Neuronal stem cell (in vitro differentiated cells): ENCODE measurements at places on chromosomes 12 and 14.

- no peak for DNase-seq
Observed at GRCh38 chr14:34254571-34254970, 207.5 kb downstream of the SPTSSA start.

GRCh38 chr12:80068173-80068572, 31.2 kb upstream of the OTOGL start:
- DNase-seq, result no peak

DNA sequence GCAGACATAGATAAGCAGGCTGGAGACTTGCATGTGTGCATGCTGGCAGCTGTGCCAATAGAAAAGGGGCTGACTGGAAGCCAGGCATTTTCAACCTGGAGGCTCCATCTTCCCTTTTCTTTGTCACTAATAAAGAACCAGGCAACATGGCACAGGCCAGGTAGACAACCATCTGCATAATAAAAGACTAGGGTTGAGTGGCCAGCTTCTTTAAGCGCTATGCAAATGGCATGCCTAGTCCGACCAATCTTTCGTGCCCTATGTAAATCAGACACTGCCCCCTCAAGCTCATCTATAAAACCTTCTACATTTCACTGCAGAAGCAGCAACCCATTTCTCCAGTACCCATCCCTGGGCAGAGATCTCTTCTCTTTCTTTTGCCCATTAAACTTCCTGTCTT, 4.6 kb upstream of the KLRC1 start:
- DNase-seq, result no peak

GRCh38 chr12:52125476-52125900, 46.0 kb downstream of the SMIM41 start:
- DNase-seq, result no peak

GRCh38 chr12:119870457-119870856, 6.7 kb downstream of the CIT start:
- DNase-seq, result no peak

- DNase-seq, result no peak
Observed at GRCh38 chr14:71206766-71207371, 299.6 kb downstream of the PCNX1 start.

- no peak for DNase-seq
Observed at GRCh38 chr14:94476023-94476422, at the start of gene SERPINA9. SERPINA9 (minus strand) TSS chr14:94476197; CDS start chr14:94469840, 6,357 bp downstream.

- DNase-seq, result no peak
Observed at GRCh38 chr12:90100579-90100978, 391.9 kb upstream of the ATP2B1 start.

DNA sequence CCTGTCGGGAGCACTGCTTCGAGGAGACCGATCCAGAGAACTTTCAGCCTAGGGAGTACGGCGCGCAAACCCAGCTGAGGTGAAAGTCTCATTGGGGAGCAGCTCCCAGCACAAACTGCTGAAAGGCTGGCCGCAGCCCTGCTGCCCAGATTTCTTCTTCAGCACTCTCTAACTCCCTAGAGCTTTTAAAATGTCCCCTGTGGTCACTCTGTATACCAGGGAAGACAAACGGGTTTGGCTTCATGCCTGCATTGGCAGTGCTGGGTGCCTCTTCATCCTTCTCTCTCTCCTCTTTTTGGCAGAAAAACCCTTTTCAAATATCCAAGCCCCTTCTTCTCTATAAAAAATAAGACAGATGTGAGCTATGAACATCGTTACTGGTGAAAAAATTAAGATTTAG, 34.9 kb downstream of the BBS10 start:
- no peak for DNase-seq

DNA sequence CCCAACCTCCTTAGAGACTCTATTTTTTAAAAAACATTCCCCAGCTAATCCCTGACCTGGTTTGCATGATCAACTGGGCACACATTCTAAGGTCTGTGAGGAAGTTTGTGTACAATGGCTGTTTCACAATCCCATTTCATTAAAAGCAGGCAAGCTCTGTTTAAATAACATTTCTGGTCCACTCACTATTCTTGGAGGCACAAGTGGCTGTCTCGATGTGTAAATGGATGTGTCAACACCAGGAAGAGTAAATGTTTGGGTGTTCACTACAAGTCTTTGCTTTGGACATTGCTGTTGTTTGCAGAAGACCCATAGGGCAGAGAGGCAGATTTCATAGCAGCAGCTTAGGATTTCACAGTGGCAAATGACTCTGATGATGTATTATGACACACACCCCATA, 98.3 kb downstream of the PDZRN4 start:
- no peak for DNase-seq

DNA sequence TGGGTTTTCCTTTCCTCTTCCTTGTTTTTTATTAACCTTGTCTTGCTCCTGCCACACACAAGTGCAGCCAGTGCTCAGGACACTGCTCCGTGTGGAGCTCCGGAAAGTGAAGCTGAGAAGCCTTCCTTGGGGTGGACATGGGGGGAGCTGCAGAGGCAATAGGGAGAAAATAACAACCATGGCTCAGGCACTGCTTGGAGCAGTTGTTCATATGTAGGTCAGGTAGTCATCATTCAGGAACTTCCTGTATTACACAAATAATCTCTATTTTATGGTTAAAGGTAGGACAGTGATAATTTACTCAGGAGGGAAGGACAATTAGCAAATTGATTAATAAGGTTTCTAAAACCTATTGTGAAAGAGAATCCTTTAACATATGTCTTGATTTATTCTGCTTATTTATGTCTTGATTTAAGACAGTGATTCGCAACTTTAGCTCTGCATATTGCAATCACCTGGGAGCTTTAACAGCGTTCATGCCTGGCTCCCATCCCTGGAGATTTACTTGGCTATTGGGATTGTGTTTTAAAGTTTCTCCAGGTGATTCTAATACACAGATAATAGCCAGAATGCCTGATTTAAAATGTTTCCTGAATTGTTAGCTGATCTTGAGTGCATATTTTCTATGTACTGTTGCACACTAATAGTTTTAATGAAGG, 92.1 kb downstream of the ETV6 start:
- DNase-seq, result no peak

DNA sequence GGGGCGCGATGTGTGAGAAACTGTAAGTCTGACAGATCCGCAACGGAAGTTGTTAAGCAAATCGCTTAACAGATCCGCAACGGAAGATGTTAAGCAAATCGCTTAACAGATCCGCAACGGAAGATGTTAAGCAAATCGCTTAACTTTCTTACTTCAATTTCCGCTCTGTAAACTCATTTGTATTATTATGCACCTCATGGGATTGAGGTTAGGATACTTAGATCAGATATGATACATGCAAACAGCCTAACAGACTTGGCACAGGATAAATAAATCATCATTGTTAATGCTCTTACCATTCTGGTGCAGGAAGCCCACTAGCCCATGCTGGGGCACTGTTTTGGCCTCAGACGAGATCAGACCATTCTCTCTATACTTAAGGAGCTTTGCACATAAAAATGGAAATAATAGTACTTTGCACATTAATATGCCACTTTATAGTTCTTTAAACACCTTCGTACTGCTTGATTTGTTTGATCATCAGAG, 399 bp downstream of the NCAPD2 start:
- no peak for DNase-seq

- no peak for DNase-seq
Observed at GRCh38 chr14:63039866-63040265, 5.4 kb downstream of the KCNH5 start.

GRCh38 chr12:1803736-1804135, 16.6 kb upstream of the LRTM2 start:
- DNase-seq, result no peak

DNA sequence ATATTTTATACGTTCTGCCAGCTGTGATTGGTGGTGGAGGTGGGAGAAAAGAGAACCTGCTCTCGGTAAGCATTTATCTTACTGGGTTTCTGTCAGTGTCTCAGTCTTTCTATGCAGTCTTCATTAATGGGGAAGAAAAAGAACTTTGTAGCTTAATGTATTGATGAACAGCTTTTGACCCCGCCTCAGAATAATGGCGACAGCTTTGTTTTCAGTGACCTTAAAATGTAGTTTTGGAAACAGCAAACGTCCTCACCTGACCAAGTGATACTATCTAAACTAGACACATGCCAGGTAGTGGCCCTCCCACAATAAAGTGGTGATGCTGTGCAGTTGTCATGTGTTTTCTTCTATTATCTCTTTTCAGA, 1.4 kb downstream of the DACT1 start:
- DNase-seq, result no peak

DNA sequence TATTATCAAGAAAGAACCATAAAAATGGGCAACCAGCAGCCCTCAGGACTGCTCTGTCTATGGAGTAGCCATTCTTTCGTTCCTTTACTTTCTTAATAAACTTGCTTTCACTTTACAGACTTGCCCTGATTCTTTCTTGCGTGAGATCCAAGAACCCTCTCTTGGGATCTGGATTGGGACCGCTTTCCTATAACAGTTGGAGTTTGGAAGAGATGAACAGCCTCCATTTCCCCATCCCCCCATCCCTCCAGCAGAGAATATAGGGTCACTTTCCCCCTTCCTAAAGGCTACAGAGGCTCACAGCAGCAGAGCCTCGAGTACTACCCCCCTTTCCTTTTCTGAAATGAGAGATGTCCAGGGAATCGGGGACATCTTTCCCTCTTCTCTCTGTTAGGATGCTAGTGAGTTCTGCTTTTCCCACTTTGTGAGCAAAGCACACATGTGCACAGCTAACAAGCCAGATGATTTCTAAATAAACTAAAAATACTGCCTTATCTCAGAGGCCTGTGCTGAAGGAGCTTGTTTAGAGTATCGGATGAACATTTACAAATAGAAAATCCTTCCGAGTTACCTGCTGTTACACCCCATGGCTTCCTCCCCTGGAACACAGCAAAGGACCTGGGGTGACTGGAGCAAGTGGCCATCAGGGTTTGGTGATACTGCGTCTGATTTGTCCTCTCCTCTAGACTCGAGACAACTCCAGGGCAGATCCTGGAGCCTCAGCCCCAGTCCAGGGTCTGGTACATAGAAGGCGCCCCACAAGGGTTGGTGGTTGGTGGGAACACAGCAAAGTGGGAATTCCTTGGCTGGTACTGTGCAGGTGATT, 144.2 kb downstream of the SLC38A6 start:
- DNase-seq, result no peak

GRCh38 chr12:56257491-56258067, 605 bp downstream of the ANKRD52 start:
- DNase-seq, result peak; percentile 41

GRCh38 chr12:114919479-114919878, 235.5 kb upstream of the TBX3 start:
- DNase-seq, result no peak

DNA sequence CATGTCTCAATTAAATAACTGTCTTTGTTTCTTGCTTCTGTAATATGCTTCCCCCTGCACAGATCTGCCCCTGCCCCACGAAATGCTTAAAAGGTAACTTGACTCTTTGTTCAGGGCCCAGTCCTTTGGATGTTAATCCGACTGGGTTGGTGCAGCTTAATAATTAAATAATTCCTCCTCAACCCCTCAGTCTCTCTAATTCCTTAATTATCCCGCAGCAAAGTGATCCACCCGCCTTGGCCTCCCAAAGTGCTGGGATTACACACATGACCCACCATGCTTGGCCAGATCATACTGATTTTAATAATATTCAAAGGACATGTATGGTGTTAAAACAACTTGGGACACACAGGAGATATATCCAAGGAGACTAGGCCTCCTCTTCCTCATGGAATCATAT, 18.2 kb upstream of the ANAPC7 start:
- DNase-seq, result no peak

GRCh38 chr14:100076133-100076532, 10.9 kb downstream of the EVL start:
- no peak for DNase-seq

GRCh38 chr12:54349679-54350078, 14.6 kb downstream of the GPR84 start:
- no peak for DNase-seq

- DNase-seq, result no peak
Observed at GRCh38 chr14:91154851-91155625, 41.2 kb downstream of the DGLUCY start.

GRCh38 chr12:119592232-119592631, 1.3 kb upstream of the TMEM233 start:
- no peak for DNase-seq

DNA sequence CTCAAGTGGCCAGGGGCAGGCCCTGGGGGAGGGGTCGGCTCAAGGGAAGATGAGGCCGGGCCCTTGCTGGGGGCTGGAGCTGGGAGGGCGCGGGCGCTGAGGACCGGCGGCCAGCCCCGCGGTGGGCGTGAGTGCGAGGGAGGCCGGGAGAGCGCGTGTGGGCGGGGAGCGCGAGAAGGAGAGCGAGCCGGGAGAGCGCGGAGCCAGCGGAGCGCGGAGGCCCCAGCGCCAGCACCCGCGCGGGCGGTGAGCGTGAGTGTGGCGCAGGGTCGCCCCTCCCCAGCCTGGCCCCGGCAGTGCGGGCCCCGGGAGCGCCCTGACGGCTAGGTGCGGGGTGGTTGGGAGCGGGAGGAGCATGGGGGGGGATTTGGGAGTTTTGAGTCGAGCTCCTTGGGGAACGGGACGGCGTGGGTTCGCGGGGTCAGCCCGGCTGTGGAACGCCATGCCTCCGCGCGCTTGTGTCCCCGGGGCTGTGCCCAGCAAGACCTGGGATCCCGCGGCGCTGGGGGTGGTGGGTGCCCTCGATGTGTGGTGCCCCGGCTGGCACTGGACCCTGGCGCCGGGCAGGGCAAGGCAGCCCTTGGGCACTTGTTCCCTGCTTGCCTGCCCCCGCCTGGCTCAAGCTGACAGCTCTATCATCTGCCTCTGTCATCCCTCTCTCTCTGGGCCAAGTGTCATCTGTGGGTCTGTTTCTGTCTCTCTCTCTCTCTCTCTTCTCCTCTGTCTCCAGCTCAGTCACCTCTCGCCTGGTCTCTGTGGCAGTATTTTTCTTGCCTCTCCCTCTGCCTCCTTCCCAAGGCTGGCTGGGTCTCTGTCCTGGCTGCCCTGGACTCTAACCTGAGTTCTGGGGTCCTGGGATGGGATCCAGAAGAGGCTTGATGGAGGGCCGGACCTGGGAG, at the start of gene LBHD2:
Gene LBHD2 (plus strand): TSS at position 190 of the 899 bp plus-strand sequence. CDS start 1,803 bp downstream, outside the sequence.
- no peak for DNase-seq

DNA sequence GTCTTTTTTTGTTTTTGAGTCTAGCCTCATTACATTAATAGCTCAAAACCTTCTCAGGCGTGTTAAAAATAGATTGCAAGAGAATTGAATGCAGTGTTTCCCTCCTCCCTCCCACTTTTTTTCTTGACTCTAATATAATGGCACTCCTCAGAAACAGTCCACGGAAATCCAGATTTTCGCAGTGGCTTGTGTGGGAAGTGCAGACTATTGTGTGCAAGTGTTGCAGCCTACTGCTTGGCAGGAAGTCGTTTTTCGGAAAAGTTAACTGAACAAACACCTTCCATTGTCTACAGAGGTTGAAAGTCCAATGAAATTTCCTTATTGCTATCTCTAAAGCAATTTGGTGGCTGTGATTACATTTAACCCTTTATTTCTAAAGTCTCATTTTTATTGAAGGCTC, 147.9 kb upstream of the E2F7 start:
- DNase-seq, result no peak

- no peak for DNase-seq
Observed at GRCh38 chr12:10214136-10214894, 1.6 kb downstream of the GABARAPL1 start.

- DNase-seq, result no peak
Observed at GRCh38 chr12:43284486-43285158, 267.4 kb downstream of the ADAMTS20 start.

GRCh38 chr12:52517005-52517835, 3.0 kb downstream of the KRT5 start:
- DNase-seq, result no peak
